Activated naive CD8-positive, alpha-beta T cell treated with anti-CD3 and anti-CD28 coated beads, Interleukin-2, amount 10 ng/mL, durations not matched to agents 7 days and 5 days (primary cell): ENCODE measurements at places on chromosomes 1 and 21. TPM values are rescaled to one million over a fixed set of nuclear protein-coding genes. Genes with fewer than 3 reads are reported as not detected.

- no peaks in the 10 kb centered on the region for H3K4me1 ChIP-seq
- peak; percentile 63 for DNase-seq
- H3K36me3 ChIP-seq = no peaks in the 10 kb centered on the region
- H3K27me3 ChIP-seq = peaks cover 15% of the 10 kb centered on the region
Measured at GRCh38 chr1:4585216-4585615, 69.2 kb upstream of the AJAP1 start.

- H3K36me3 ChIP-seq = peaks cover 7% of the 10 kb centered on the region
- DNase-seq = no peak
- H3K27ac ChIP-seq = no peak overlapping the region
Measured at GRCh38 chr21:29499734-29500343, 201.1 kb downstream of the BACH1 start.

- no peak overlapping the region for H3K27ac ChIP-seq
- H3K36me3 ChIP-seq = no peaks in the 10 kb centered on the region
- DNase-seq = no peak
- no peak overlapping the region for H3K4me3 ChIP-seq
Measured at GRCh38 chr1:78864175-78864574, 142.4 kb downstream of the ADGRL4 start.

GRCh38 chr1:151540982-151541377 lies 871 bp downstream of the TUFT1 start:
- no peaks in the 10 kb centered on the region for H3K36me3 ChIP-seq
- H3K4me3 ChIP-seq = peak overlapping the region; percentile 90
- peaks cover 27% of the 10 kb centered on the region for H3K27me3 ChIP-seq
- H3K4me1 ChIP-seq = peaks cover 8% of the 10 kb centered on the region

GRCh38 chr1:241773991-241774390 lies 74.0 kb upstream of the EXO1 start:
- no peak overlapping the region for H3K4me3 ChIP-seq
- H3K27ac ChIP-seq = no peak overlapping the region
- H3K4me1 ChIP-seq = peaks cover 2% of the 10 kb centered on the region
- no peaks in the 10 kb centered on the region for H3K36me3 ChIP-seq

Gene PAFAH2
- total RNA-seq = 15.4 TPM
